GM13977 (cell line): ENCODE measurements at places on chromosomes 12 and 14.

DNA sequence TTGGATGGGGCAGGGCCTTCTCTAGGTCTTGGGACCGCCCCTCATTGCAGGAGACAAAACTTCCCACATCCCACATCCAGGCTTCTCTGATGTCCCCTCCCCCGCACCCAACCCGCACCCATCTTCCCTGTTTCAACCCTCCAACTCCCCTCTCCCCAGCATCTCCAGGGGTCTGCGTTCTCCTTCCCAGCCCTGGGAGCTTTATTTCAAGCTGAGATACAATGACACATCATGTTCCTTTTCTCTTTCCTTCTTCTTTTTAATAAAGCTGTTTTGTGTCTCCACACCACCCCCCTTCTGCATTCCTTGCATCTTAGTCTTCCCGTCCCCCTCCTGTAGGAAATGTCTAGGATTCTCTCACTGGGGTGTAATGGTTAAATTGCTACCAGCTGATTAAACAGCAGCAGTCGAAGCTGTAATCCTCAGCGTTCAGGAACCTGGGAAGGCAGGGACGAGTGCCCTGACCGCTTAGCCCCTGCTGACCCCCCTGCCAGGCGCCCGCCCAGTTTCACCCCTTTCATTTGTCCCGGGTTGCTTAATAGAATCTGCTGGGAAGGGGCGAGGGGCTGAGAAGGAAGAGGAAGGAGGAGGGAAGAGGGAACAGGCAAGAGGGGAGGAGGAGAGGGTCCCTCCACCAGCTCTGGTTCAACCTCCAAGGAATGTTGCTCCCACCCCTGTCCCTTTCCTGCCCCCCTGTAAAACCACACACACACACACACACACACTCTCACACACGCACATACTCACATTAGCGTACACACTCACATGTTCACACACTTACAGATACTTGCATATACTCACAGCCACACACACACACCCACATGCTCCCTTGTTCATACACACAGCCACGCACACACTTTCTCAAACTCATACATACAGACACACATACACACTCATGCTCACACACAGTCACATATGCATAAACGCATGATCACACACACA lies 104.5 kb upstream of the MED13L start:
- no peak for DNase-seq

DNA sequence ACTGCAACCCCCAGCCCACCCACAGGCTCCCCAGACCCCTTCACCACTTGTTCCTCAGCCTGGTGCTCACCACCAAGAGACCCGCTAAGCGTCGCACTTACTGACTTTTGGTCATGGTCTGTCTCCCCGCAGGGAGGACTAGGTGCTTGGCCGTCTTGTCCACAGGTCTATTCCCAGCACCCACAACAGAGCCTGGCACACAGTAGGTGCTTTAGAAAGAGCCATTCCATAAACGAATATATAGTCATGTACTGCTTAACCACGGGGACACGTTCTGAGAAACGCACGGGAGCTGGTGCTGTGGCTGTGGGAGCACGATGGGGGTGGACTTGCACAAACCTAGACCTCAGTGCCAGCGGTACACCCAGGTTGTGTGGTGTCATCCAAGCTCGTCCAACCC lies 34.0 kb downstream of the NCOR2 start:
- no peak for DNase-seq

DNA sequence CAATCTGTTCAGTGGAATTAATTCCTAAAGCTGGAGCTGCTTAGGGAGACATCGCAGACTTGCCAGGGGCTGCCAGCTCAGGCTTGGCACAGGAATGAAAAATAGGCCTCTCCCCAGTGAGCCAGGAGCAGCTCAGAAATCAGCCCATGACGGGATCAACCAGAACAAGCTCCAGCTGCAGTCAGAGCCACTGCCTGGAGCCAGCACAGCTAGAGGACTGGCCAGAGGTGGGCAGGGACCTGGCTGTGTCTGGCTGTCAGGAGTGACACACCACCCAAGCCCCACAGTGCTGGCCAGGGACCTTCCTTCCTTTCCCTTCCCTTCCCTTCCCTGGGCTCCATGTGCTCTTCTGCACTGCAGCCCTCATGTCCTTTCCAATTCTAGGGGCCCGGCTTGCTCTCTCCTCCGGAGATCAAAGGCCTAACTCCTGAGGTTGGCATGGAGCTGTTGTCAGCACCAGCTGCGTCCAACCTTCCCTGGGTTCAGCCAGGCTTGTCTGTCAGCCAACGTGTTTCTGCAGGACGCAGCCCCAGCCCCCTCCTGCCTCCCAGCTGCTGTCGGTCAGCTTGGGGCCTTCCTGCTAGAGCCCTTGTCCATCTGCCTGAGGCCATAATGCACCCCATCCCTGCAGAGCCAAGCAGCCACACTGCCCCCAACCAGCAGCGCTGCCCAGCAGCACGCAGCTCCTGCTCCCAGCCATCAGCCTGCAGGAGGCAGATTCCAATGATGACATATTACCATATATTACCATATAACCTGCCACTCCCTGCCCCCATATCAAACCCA lies 149.3 kb downstream of the CALM1 start:
- no peak for DNase-seq

- no peak for DNase-seq
Measured at GRCh38 chr14:87815121-87815520, 177.9 kb downstream of the GALC start.

DNA sequence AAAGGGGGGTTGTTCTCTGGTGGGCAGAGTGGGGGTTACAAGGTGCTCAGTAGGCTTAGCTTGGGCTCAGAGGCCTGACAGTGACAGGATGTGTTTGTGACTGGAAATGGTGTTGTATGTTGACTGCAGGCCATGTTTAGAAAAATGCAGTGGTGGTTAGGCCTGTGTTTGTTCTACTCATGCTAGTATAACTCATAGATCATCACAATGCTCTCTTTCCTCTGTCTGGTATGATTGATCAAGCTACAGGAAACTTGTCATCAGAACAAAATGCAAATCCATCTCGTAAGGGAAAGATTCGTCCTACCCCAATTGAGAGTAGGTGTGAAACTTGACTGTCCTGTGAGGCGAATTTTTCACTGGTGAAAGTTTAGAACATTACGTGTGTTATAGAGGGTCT lies 11.8 kb downstream of the TPH2 start:
- no peak for DNase-seq

DNA sequence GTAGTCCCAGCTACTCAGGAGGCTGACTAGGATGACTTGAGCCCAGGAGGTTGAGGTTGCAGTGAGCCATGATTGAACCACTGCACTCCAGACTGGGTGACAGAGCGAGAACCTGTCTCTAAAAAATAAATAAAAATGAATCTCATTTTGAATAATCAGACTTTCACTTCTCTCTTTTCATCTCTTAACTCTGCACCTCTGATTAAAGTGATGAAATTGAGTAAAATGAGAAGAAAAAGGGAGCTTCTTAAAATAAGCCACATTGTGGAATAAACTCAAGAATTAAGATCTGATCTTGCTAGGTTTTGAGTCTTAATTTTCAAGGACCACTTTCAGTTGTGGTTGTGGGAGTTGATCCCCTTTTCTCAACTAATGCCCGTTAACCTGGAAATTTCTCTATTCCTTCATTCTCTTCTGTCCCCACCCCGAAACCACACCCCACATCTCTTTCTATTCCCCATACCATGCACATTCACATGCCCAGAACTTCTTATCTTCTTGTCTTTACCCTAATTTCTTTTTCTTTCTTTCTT lies 70.9 kb upstream of the ETV6 start:
- DNase-seq = no peak

DNA sequence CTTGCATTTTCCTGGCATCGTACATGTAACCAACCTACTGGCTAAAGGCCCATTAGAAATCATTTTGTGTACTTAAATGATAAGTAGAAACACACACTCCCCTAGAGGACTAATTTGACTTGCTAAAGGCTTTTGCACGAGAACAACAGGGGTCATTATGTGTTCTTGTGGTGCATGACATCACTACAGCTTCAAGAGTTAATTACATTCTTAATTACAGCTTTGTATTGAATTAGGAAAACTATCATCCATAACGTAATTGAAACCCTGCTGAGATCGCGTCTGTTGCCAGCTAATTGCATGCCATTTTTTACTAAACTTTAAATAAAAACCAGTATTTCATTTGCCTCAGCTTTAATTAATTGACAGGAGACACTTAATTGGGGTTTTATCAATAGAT lies 51.4 kb downstream of the TMEM132C start:
- no peak for DNase-seq

DNA sequence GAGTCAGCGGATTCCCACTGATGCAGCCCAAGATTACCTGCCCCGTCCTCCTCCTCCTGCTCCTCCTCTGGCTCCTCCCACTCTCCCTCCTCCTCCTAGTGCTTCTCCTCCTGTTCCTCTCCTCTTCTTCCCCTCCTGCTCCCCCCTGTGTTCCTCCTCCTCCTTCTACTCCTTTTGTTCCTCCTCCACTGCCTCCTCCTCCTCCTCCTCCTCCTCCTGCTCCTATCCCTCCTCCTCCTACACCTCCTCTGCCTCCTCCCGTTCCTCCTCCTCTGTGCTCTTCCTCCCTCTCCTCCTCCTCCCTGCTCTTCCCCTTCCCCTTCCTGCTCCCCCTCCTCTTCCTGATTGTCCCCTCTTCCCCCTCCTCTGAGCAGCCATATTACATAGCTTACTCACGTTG lies 141.3 kb downstream of the CACNA1C start:
- DNase-seq = no peak

DNA sequence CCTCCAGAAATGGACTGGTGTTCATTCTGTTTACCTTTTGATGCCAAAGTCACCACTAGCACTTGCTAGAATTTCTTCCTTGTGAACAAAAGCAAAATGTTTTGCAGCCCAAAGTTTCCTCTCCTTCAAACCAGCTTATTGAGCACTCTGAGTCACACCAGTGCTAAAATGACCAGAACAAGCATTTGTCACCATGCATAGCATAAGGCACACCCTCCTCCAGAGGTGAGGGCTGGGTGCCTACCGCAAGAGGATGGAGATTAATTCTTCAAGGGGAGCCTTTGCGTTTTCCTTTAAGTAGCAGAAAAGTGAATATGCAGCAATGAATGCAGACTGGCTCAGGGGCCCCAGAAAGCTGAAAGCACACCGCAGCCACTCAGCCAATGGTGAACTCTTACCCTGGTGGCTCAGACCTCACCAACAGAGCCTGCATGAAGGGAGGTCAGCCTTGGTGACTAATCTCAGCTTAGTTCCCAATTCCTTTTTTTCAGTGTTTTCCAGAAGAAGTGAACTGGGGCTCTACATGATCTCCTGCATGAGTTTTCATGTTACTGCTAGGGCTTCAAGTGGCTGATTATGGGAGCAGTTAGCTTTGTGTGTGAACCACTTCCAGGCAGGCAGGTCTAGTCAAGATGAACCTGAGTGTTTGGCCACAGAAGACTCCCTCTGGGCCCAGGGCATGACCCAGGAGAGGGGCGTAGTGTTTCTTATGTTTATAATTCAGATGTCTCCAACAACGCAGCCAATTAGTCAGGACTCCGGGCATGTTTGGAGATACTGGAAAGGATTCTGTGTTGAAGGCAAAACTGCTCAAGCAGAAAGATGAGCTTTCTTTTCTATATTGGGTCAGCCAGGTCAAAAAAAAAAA lies 96.3 kb downstream of the PAX9 start:
- no peak for DNase-seq
